ENCODE measurements at places on chromosomes 4 and X. TPM values are rescaled to one million over a fixed set of nuclear protein-coding genes. Genes with fewer than 3 reads are reported as not detected.

GRCh38 chr4:169615467-169616106 lies 3.2 kb upstream of the NEK1 start:
- no peak for DNase-seq
- H3K27ac ChIP-seq: no peak overlapping the region
- H3K27me3 ChIP-seq: no peaks in the 10 kb centered on the region

GRCh38 chr4:127783955-127784770 lies 2.0 kb downstream of the HSPA4L start:
- DNase-seq: no peak
- no peaks in the 10 kb centered on the region for H3K36me3 ChIP-seq
- H3K27ac ChIP-seq: no peak overlapping the region
- H3K4me1 ChIP-seq: peaks cover 20% of the 10 kb centered on the region
- peak overlapping the region; percentile 96 for H3K4me3 ChIP-seq

HSPA4L gene
- 7.7 TPM for total RNA-seq

NPY2R gene
- total RNA-seq: not detected

DNA sequence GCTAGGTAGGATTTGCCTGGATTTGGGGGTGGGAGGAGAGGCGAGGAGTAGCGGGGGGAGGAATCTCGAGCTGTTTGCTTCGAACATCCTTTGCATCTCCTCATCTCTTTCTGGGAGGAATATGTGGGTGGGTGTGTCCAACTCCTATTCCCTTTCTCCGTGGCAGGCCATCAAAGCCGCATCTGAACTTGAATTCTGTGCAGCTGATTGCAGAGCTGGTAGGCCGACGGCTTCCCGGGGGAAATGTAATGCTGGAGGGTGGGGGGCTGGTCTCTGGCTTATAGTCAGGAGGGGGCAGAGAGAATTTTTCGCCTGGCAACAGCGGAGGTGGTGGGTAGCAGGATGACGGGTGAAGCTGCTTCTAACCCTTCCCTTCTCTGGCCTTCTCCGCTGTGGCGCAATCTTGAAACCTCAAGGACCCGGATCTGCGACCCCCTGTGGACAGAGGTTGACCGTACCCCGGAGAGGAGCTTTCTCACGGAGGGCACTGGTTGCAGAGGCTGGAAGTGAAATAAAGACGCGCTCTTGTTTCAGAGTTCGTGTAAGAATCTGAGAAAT lies 628 bp downstream of the ZCCHC12 start:
- H3K36me3 ChIP-seq: peaks cover 5% of the 10 kb centered on the region
- H3K27me3 ChIP-seq: peaks cover 42% of the 10 kb centered on the region
- peak overlapping the region; percentile 57 for H3K27ac ChIP-seq
- DNase-seq: peak; percentile 23
- peaks cover 15% of the 10 kb centered on the region for H3K4me1 ChIP-seq

GRCh38 chr4:145755802-145756201 lies 75.9 kb downstream of the C4orf51 start:
- H3K27me3 ChIP-seq: no peaks in the 10 kb centered on the region
- DNase-seq: no peak
- H3K4me3 ChIP-seq: no peak overlapping the region
- peaks cover 16% of the 10 kb centered on the region for H3K36me3 ChIP-seq
- no peak overlapping the region for H3K27ac ChIP-seq
- H3K4me1 ChIP-seq: peaks cover 9% of the 10 kb centered on the region

- H3K27ac ChIP-seq: peak within 1 kb of the TSS; percentile 100
- peak within 1 kb of the TSS; percentile 97 for H3K4me3 ChIP-seq
- DNase-seq: no peak
- no peaks in the 10 kb centered on the region for H3K36me3 ChIP-seq
Observed at GRCh38 chrX:48957477-48957826, at the start of gene OTUD5. Gene OTUD5, minus strand, starts transcription at chrX:48957607. Its CDS starts 37 bp downstream, at chrX:48957570.

FOXP3 gene
- total RNA-seq: 0.26 TPM

DNA sequence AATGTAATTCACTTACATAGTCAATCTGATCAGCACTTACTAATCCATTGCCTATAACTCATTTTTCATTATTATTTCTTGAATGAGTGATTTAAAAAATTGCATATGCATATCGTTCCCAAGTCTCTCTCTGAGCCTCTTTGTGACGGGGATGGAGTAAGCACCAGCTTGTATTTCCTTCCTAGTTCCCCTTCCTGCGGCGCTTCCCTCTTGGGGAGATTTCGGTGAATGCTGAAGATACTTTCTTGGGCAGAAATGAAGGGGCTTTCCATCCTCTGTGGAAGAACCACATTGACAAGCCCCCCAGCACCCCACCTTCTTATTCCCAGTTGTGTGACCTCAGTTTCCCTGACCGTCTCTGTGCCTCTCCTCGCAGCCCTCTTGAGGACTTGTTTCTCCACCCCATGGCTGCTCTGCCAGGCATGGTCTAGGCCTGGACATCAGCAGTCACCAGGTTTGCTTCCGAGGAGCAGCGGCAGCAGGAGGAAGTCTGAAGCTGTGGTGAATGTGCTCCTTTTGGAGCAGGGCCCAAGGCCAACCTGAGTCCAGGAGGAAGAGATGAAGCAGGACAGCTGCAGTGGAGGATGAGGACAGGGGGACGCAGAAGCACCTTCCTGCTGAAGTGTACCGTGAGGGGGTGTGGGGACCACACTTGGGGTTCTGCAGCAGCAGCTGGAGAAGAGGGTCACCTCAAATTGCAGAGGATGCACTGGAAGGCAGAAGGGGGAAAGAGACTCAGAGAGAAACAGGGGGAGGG lies 124.9 kb downstream of the IRF2 start:
- peaks cover 34% of the 10 kb centered on the region for H3K4me1 ChIP-seq
- no peaks in the 10 kb centered on the region for H3K36me3 ChIP-seq
- no peak overlapping the region for H3K4me3 ChIP-seq
- DNase-seq: no peak

DNA sequence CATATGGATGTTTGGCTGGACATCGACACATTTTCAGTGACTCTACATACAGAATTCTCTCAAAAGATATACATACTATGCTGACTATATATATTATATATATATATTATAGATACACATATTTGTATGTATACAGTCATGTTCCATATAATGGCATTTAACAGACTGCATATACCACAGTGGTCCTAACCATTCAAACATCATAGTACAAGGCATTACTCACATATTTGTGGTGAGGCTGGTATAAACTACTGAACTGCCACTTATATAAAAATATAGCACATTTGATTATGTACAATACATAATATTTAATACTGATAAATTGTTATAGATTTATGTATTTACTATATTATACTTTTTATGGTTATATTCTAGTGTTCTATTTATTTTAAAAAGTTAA lies 168.5 kb downstream of the IL15 start:
- H3K27me3 ChIP-seq: no peaks in the 10 kb centered on the region
- DNase-seq: no peak
- H3K4me1 ChIP-seq: no peaks in the 10 kb centered on the region
- no peak overlapping the region for H3K4me3 ChIP-seq
- H3K36me3 ChIP-seq: no peaks in the 10 kb centered on the region

GRCh38 chr4:184511156-184511555 lies 36.8 kb upstream of the IRF2 start:
- H3K4me3 ChIP-seq: no peak overlapping the region
- no peak for DNase-seq
- no peak overlapping the region for H3K27ac ChIP-seq
- peaks cover 17% of the 10 kb centered on the region for H3K4me1 ChIP-seq
- no peaks in the 10 kb centered on the region for H3K27me3 ChIP-seq
- H3K36me3 ChIP-seq: peaks cover 10% of the 10 kb centered on the region

All from neural crest cell (in vitro differentiated cells).